ENCODE measurements at places on chromosomes 7 and 10. TPM values are rescaled to one million over a fixed set of nuclear protein-coding genes. Genes with fewer than 3 reads are reported as not detected.

GRCh38 chr7:15327001-15327400, 234.8 kb downstream of the AGMO start:
- no peak for DNase-seq

DNA sequence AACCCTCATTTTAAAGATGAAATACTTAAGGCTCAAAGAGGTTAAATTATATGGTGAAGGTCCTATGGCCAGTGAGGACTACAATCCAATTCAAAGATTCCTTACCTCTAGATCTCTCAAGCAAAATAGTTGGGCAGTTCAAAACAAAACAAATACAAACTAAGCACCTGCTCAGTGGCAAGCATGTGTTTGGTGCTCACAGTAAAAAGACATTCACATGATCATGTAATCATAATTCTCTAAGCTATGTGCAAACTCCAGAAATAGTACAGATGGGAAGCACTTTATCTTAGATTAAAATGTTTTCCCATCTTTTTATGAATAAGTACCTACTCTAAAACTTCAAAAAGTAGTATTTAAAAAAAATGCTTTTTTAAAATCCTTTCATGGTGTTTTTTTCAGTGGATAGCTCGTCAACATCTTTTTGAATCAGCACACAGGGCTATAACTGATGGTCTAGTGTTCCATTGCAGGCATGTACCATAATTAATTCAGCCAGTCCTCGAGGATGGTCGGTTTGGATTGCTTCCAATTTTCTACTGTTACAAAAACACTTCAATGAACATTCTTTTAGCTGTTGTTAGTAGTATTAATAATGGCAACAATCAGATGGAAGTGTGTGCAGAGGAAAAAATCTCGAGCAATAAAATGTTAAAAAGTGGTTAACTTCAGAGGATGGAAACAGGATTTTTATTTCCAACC, 58.4 kb downstream of the CHCHD3 start:
- no peak for DNase-seq

DNA sequence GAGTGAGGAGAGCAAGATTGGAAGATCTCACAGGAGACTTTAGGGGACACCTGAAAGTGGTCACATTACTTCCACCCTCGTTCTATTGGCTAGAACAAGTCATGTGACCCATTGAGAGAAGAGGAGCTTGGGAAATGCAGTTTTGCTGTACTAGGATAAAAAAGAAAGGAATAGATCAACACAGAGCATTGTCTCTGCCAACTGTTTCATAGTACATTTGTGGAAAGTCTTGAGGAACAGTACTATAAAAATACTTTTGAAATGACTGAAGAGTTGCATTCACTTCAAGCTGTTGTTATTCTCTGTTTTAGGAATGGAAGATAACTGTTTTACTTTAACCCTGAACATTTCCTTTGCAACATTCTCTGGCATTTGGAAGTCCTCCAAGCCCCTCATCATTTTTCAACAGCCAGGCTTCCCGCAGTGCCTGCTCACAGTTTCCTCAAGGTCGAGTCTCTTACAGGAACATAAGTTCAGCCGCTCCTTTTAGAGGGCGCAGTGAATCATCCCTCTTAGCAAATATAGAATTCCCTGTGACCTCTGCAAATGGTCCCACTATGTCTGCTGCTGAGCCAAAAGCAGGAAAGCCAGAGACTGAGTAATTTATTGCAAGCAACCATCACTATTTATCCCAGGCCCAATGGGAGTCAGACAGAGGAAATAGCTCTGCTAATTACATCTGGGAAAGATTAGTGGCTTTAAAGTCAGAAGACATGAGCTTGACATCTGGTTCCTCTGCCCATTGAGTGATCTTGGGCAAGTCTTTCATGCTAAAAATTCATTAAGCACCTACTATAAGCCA, 40.7 kb downstream of the MRPL32 start:
- DNase-seq, result peak; percentile 81

DNA sequence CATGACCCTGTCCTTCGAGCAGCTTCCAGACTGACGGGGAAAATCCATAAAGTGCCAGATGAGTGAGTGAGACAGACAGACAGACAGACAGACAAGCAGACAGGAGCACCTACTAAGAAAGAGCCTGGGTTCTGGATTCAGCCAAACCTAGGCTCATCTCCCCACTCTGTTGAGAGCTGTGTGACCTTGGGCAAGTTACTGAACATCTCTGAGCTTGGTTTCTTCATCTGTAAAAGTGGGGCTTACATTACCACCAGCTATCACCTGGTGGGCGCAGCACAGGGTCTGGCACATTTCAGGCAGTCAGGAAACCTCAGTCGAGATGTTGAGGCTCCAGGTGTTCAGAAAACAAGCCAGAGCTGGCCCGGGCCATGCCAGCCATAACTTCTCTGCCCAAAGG, 37.6 kb downstream of the C10orf105 start:
- DNase-seq, result no peak

DNA sequence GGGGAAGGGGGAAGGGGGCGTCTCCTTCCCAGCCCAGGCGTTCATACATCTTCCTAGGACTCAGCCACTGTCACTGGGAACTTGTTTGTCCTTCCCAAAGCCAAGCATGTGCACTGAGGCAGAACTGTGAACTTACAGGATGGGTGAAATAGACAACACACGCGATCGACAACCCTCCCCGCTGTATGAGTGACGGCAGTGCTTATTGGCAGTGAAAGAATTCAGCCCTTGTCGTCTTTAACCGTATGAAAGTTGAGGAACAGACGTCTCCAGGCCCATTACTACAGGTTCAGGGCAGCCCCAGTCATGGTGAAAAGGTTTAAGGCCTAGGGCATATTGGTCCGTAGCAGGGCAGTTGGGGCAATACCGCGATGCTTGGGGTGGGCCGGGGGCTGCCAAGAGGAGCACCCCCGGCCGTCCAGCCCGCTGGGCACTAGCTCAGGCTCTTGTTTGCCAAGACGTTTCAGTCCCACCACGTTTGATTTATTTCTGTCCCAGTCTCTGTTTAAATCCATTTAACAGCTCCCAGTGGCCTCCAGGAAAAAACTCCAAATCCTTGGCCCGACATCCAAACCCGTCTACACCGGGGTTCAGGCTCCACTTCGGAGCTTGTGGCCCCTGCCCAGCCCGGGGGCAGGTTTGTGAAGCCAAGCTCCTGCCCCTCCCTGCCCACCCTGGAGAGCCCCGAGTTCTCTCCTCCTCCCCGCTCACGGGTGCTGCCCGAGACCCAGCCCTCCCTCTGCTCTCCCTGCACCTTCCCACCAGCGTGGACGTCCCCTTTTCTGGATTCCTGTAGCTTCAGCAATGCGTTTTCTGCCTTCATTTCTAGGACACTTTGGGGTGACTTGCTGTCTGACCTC, 159.8 kb downstream of the DNAJB6 start:
- DNase-seq, result peak; percentile 27

The PARD3 gene
- total RNA-seq, result 96.4 TPM

The NUTM2A gene
- total RNA-seq, result 2.1 TPM

The KNDC1 gene
- total RNA-seq, result 0.68 TPM

The RBM17 gene
- 57.1 TPM for total RNA-seq

The GRID1 gene
- 0.66 TPM for total RNA-seq

The CDHR3 gene
- 21.3 TPM for total RNA-seq
